Foreskin fibroblast (primary cell): ENCODE measurements at places on chromosomes 5 and 9.

DNA sequence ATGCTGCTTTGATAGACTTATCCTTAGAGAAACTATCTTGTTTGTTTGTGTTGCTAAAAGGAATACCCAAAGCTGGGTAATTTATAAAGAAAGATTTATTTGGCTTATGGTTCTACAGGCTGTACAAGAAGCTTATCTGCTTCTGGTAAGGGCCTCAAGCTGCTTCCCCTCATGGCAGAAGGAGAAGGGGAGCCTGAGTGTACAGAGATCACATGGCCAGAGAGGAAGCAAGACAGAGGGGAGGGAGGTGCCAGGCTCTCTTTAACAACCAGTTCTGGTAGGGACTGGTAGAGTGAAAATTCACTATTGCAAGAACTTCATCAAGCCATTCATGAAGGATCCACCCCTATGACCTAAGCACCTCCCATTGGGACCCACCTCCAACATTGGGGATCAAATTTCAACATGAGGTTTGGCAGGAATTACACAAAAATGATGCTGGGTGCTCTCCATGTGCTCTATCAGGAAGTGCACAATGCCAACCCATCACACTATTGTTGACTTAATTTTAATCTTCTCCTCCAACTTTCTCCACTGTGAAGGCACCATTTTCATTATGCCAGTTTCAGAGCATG, 115.1 kb upstream of the SHB start:
- DNase-seq: no peak

- peak; percentile 37 for DNase-seq
Measured at GRCh38 chr9:137130176-137130755, 8.7 kb upstream of the GRIN1 start.

DNA sequence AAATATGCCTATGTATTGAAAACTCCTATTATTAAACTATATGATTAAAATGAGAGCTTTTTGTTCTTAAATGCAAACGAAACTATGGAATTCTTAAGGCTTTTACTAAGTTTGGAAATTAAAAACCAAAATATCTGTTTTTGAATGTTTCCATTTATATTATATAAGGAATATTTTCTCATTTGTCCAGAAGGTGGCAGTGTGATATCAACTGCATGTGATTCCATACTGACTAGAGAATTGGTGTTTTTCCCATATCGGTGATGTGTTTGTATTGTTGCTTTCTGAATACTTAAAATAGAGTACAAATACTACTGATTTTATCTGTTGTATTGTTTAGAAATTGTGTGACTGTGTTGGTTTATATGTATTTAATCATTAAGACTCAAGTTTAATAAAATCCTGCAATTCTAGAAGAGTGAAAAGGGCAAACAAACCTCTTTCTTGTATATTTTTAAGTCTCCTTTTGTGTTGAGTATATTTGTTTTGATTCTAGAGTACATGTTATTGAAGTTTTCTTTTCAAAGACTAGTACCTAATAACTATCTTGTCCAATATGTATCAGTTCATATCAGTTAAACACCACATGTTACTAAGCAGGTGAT, 320.8 kb downstream of the CCDC171 start:
- DNase-seq: peak; percentile 40

DNA sequence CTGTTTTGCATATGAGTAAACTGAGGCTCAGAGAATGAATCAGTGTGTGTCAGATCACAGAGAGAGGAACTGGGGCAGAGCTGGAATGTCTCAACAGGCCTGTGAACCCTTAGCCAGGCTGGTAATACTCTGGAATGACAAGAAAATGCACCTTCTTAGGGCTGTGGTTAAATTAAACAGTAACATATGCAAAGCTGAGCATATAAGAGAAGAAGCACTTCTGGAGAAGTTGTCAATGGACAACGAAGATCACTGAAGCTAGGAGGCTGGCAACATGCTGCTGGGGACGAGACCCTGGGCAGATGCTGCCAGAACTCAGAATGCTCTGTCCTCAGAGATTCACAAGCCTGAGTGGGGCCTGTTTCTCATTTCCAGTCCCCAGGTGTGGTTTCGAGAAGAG, 64.6 kb upstream of the EPB41L4B start:
- DNase-seq: no peak

DNA sequence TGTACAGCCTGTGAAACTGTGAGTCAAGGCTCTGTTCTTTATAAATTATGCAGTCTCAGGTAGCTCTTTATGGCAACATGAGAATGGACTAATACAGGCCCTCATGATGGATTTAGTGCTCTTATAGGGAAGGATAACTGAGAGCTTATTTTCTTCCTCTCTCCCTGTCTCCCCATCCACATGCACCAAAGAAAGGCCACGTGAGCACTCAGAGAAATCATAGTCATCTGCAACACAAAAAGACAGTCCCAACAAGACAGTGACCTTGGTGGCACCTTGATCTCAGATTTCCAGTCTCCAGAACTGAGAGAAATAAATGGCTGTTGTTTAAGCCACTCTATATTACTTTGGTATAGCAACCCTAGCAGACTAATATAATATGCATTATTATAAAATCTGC, 2133.6 kb upstream of the ACO1 start:
- no peak for DNase-seq

- peak; percentile 17 for DNase-seq
Measured at GRCh38 chr5:125891061-125891725, 532.0 kb upstream of the GRAMD2B start.
